AML-193 (cell line): ENCODE measurements at places on chromosomes 6 and 20.

- no peak for DNase-seq
Observed at GRCh38 chr6:113825781-113826180, 31.4 kb upstream of the MARCKS start.

DNA sequence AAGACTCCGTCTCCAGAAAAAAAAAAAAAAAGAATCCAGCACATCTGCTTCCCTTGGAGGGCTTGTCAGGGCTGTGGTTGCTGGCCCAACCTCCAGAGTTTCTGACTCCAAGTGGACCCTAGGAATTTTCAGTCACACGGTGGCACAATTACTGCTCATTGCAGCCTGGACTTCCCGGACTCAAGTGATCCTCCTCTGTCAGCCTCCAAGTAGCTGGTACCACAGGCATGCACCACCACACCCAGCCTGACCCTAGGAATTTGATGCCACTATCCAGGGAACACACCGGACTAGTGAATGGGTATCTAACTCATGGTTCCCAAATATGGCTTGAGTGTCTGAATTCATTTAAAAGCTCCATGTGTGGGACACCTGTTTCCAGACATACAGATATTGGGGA is 9.8 kb upstream of the MAPRE1 start:
- no peak for DNase-seq

DNA sequence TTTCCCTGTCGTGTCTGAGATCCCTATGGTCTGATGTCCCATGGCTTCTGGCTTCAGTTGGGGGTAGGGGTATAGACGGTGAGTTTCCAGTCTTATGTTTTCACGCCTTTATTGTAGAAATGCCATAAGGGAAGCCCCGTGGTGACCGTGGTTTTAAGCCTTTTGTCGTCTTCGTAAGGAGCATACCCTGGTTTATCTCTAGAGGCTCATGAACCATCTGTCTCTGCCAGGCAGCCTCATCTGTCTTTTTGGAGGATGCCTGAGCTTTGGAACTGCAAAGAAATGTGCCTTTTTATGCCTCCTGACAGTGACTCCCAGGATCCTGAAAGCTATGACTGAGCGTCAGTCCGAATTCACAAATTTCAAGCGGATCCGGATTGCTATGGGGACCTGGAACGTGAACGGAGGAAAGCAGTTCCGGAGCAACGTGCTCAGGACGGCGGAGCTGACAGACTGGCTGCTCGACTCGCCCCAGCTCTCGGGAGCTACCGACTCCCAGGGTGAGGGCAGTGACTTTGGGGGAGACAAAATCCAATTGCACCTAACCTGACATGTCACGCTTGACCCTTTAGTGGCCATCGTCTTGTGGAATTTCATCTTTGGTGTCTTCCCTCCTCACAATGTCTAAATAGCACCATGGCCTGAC is 84.6 kb downstream of the SYNJ2 start:
- no peak for DNase-seq

- DNase-seq = peak; percentile 79
Observed at GRCh38 chr6:149766156-149766769, 16.7 kb downstream of the PCMT1 start.

- DNase-seq = no peak
Observed at GRCh38 chr20:3447321-3447720, 23.5 kb upstream of the ATRN start.

DNA sequence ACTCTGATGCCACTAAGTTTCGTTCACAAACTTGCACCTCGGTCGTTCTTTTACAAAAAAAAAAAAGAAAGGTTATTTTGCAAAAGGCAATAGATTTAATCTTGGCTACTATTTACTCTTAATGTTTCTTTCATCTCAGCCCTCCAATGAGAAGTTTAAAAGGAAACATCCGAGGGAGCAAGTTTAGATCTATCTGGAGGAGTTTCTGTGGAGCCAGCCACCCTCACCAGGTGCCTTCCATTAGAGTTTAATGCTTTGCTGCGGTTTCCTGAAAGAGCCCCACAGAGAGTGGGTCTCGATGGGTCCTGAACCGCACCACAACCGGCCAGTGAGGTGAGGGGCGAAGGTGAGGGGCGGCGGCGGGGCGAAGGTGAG is 632 bp downstream of the PRKN start:
- DNase-seq = no peak

- DNase-seq = no peak
Observed at GRCh38 chr20:49990271-49990720, 7.5 kb downstream of the SNAI1 start.

DNA sequence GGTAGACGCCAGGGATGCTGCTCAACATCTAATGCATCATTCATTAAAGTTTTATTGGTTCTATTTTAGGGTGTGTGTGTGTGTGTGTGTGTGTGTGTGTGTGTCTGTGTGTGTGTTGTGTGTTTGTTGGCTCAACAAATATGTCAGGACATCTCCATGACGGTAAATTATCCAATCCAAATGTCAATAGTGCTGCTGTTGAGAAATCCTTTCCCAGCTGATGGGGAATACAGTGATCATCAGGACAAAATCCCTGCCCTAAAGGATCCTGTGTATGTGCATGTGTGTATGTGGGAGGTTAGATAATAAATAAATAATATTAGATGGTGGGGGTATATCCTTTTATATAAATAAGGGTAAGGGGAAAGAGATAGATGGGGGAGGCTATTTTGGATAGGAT is 59.6 kb downstream of the RNF144B start:
- no peak for DNase-seq

- no peak for DNase-seq
Observed at GRCh38 chr20:58661598-58662473, 10.8 kb downstream of the STX16 start.

DNA sequence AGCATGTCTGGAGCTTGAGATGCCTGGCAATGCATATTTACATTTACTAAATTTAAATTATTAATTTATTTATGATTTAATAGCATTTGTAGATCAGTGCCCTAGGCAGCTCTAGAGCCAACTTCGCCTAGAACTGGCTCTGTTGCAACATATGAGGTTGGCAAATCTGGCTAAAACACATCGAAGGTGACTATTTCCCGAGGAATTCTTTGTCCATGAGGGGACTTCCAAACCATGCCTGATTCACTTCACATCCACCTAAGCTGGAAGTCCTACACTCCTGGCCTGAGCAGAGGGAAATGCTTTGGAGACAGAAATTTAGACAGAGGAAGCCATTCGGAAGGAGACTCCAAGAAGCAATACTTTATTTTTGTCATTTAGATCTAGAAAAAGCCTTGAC is 211.0 kb upstream of the ARG1 start:
- no peak for DNase-seq

DNA sequence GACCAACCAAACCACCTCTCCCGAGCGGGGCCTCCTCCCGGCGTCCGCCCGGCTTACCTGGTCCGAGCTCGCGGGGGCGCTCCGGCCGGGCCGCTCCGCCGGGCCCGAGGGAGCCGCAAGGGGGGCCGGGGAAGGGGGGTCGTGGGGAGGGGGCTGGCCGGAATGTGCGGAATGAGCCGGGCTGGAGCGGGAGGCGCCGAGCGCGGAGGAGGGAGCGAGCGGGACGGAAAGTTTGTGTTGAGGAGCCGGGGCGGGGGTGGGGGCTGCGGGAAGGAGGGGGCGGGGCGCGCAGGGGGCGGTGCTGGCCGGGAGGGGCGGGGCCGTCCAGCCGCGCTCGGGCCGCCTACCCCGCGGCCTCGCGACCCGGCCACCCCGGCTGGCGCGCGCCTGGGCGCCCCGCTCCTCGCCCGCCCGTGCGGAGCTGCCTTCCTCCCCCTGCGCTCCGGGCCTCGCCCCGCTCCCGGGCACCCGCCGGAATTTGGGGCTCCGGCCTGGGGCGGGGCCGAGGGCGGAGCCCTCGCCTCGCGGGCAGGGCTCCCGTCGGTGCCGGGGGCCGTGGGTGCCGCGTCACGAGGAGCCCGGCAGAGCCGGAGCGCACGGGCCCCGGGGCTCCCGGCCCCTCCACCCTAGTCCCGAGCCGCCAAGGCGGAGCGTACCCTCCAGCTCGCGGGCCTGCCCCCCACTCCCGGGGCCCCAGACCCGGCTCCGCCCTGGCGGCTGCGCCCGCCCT is at the start of gene TEAD3:
TSS of gene TEAD3 (minus strand) at position 239 of the 730 bp plus-strand sequence.
- peak; percentile 13 for DNase-seq

- DNase-seq = peak; percentile 38
Observed at GRCh38 chr6:87700397-87701343, 1.4 kb downstream of the AKIRIN2 start.

- DNase-seq = no peak
Observed at GRCh38 chr6:105774247-105774646, 311.9 kb upstream of the PRDM1 start.

- no peak for DNase-seq
Observed at GRCh38 chr20:32841174-32841573, 17.5 kb upstream of the EFCAB8 start.

DNA sequence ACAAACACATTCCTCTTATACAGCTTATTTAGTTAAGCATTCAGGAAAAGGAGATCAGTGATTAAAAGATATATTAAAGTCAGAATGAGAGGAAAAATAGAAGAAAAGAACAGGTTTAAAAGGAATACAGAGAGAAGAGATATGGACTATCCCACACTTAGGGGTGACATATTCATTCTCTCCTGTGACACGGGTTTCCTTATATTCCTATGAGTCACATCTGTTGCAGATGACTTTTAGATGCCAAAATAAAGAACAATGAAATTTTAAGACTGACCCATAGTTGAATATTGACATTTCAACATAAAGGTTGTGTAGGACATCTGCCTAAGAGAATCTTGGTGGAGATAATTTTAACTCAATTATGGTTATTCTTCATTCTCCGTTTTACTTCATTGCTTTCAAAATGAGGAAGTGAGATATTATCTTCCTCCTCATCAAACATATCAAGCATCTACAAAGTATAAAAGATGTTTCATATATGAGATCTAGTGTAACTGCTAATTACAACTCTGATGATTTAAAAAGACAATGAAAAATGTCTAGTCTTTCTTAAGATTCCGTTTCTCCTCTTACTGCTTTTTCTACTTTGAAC is 1336.7 kb upstream of the CITED2 start:
- no peak for DNase-seq

- DNase-seq = no peak
Observed at GRCh38 chr6:167513778-167514177, 188.9 kb downstream of the TTLL2 start.

DNA sequence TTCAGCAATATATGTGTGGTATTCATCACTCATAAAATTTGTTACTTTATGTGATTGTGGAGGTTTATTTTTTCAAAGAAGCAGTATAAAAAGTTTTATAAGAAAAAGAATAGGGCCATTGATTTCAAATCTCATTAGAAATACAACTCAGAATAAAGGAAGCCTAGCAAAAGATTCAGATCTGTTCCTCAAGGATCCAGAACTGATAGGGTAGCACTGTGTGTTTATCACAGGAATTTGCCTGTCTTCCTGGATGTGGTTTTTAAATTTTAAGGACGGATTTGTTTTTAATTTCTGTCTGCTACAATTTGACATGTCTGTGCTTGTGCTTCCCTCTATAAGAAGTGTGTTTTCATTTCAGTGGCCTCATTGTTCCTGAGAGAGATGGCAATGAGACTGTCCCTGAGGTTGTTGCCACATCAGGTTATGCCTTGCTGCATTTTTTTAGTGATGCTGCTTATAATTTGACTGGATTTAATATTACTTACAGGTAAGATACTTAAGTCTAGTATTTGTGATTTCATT is 74.6 kb downstream of the ATRN start:
- no peak for DNase-seq

DNA sequence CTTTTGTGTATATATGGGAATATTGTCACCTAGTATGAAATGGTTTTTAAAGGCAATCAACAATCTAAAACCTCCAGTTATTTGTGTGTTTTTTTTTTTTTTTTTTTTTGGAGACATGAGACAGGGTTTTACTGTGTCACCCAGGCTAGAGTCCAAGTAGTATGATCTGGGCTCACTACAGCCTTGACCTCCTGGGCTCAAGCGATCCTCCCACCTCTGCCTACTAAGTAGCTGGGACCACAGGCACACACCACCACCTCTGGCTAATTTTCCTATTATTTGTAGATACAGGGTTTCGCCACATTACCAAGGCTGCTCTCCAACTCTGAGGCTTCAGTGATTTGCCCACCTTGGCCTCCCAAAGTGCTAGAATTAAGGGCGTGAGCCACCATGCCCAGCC is 349.9 kb downstream of the UTRN start:
- no peak for DNase-seq

- DNase-seq = no peak
Observed at GRCh38 chr6:26501482-26501986, 1.4 kb downstream of the BTN1A1 start.

- no peak for DNase-seq
Observed at GRCh38 chr20:33789109-33789857, 21.9 kb upstream of the CHMP4B start.

DNA sequence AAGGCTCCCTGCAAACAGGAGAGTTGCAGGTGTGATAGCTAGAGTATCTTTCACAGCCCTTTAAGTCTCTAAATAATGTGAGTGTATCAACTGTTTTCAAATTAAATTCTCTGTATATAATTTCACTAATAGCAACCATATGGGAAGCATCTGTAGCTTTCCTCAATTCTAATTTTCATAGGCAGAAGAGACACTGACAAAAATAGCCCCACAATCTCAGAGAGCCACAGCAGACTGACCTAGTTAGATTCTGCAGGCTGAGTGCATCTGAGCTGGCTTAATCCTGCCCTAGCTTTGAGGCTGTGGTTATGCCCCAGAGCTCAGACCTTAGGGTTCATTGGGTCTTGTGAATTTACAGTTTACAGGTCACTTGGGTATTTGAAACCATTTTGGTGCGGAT is 63.9 kb downstream of the MAP7 start:
- DNase-seq = no peak

DNA sequence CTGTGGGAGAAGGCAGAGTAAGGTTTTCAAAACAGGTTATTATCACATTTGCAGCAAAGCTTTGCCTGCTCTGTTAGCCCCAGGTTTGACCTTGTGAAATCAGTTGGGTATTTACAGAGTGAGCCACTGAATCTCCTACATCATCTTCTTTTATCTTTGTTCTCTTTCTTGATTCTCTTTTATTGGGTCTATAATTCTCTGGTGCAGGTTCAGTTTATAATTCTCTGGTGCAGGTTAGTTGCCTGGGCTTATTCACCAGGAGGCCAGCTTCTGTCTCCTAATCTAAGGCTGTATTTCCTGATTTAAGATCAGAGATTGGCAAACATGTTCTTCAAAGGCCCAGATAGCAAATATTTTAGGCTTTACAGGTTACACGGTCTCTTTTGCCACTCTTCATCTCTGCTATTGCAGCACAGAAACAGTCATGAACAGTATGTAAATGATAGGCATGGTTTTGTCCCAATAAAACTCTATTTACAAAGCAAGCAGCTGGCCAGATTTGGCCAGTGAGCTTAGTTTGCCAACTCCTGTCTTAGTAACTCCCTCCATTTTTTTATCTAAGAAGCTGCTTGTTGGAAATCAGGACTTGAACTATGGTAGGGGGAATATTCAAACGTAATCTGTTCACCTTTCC is 205.0 kb upstream of the RIMS1 start:
- no peak for DNase-seq

DNA sequence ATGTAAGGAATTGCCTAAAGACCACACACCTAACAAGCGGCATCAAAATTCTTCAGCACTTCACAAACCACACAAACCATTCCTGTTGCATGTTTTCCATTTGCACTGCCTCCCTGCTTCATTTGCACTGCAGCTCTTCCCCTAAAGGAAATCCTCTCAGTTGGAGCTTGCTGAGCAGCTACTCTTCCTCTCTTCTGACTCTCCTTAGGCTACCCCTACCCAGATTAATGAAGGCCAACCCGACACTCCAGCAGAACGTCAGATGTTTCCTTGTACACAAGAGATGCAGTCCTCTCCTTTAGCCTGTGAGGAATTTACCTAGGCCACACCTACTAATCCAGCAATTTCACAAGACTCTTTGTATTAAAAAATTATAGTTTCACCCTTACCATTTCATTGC is 8.1 kb downstream of the BEND6 start:
- no peak for DNase-seq
